ENCODE measurements at places on chromosomes 2 and 18. TPM values are rescaled to one million over a fixed set of nuclear protein-coding genes. Genes with fewer than 3 reads are reported as not detected.

NDC80 gene
- 21.4 TPM for total RNA-seq

C1D gene
- total RNA-seq: 7.7 TPM

GREB1 gene
- total RNA-seq: not detected

SCTR gene
- total RNA-seq: not detected

REG3G gene
- total RNA-seq: not detected

Data from bladder microvascular endothelial cell (primary cell).